ENCODE measurements at places on chromosomes 5 and 9.

DNA sequence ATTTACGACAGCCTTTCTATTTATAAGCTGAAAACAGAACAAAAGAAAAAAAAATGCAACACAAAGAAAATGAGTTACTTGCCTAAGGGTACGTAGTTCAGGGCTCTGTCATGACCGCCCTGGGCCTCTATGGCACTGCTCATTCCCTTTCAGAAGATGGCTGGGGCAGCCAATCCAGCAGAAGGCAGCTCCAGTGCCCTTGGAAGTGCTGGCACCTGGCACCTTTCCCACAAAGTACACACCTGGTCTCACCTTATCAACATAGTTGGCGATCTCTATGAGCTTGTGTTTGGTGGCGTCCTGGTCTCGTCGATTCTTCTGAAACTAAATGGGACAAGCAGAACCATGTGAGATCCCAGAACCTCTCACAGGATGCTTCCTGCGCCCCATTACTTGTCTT, 53.2 kb downstream of the NIPAL4 start:
- no peak for DNase-seq

GRCh38 chr9:2697492-2697891, 19.8 kb upstream of the KCNV2 start:
- DNase-seq = no peak

DNA sequence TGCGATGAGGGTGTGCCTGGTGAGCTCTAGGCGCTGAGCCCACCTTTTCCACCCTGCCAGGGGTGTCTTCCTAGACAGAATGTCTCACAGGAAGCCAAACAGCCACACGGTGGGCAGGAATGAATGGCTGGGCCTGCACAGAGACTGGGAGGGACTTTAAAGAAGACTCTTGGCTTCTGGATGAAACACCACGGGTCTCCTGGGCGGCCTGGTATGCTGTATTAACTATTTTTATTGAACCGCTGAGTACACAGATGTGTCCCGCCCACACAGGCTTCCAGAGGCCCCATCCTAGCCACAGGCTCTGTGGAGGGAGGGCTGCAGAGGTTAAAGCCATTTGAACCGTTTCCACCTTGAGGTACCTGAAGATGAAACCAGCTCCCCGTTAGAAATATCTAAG, 115.2 kb upstream of the CXCL14 start:
- DNase-seq = no peak

DNA sequence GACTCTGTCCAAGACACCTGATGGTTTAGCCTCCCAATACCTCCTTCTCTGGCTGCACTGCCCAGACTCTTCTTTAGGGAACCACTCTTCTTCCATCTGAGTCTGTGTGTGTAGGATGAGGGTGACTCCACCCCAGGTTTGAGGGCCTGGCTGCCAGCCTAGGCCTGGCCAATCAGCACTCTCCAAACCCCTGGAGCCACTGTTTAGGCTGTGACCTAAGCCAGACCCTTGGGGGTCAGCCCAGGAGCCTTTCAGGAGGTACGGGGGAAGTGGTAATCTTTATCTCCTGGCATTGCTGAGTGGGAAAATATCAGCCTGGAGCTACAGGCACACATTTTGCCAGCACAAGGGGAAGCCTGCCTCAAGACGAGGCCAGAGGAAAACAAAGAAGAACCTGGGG, 6.2 kb upstream of the ERGIC1 start:
- DNase-seq = no peak

- DNase-seq = no peak
These were observed 36.5 kb downstream of the KIF2A start for GRCh38 chr5:62342476-62342837.

DNA sequence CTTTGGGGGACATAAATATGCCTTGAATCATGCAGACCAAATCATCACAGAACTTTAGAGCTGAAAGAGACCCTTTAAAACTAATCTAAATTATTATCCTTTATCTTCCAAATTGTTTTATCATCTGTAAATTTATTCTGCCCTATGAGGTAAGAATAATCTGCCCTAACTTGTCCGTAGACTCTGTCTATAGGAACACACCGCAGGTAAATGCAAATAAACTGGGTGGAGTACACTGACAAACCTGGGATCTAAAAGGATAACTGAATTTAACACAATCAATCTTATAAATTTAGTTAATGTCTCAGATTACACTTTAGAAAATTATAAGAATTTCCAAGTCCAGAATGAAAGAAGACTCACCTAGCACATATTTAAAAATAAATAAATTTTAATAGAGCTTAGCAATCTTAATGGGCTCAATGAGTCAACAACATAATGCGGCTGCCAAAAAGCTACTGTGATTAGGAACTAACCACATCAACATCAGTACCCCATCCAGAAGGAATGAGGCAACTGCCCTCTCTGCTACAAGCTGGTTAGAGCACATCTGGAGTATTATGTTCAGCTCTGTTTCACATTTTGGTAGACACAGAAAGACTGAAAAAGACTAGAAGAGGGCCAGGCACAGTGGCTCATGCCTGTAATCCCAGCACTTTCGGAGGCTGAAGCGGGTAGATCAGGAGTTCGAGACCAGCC, 5.6 kb downstream of the MEGF9 start:
- peak; percentile 17 for DNase-seq

GRCh38 chr5:134246771-134247427, 21.0 kb upstream of the PPP2CA start:
- no peak for DNase-seq

GRCh38 chr5:54091307-54092130, 218.9 kb downstream of the ARL15 start:
- DNase-seq = no peak

DNA sequence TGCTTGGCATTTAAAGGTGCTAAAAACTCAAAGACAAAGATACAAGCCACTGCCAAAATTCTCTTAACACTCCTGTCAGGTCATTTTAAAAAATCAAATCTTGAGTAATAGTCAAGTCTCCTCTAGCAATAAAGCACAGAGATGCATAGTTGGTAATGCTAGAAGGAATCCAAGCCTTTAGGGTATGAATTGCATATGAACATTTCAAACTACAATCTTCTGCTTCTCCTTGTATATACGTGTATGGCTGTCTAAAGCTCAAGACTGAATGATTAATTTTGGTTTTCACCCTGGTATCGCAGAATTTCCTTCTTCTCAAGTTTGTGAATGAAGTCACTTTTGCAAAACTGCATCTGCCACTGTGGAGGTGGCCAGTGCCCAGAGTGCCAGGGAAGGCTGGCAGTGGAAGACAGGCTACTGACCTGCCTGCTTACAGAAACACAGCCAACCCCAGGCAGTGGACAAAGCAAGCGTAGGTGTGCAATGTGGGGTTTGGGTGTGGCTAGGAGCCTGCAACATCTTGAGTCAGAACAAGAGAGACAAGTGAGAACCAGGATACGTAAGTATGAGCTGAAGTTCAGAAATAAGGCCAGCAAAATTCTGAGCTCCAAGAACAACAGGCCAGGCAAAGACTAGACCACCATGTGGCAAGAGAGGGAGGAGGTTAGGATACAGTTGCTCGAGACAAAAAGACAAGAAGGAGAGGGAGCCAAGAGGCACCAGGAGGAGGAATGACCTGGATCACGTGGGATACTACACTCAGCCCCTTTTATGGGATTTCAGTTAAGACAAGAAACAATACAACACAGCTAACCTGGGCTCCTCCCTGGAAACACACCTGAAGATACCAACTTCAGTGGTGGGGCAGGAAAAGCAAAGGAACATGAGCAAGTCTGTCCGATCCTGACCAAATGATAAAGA, 22.6 kb downstream of the MYO10 start:
- no peak for DNase-seq

DNA sequence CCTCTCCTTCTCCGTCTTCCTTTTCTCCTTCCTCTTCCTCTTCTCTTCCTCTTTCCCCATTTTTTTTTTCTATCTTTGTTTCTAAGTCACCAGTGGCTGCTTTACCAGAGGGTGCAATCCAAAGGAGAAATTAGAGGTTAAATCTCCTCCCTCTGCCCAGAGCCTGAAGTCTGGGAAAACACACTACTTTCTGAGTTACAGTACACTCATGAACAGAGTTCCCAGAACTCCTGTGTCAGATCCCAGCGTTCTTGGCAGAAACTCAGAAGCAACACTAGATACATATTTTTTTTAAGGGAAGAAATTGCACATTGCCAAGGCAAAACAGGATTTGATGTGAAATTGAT, 189.0 kb downstream of the SNCAIP start:
- DNase-seq = no peak

DNA sequence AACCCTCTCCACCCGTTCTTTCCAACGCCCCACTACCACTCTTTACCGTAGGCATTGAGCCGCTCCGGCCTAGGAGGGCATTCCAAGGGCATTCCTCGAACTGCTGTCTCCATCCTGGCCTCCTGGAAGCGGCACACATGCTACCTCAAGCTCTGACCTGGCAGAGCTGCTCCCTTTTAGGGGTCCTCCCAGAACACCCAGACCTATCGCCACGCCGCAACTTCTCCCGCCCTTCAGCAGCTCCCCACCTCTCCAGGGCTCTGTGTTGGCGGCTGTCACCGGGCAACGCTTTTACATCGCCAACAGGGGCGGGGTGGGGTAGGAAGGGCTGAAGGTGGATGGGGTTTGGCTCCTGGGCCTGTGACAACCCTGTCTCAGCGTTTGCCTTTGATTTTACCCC, 4.6 kb upstream of the MYORG start:
- DNase-seq = peak; percentile 14

DNA sequence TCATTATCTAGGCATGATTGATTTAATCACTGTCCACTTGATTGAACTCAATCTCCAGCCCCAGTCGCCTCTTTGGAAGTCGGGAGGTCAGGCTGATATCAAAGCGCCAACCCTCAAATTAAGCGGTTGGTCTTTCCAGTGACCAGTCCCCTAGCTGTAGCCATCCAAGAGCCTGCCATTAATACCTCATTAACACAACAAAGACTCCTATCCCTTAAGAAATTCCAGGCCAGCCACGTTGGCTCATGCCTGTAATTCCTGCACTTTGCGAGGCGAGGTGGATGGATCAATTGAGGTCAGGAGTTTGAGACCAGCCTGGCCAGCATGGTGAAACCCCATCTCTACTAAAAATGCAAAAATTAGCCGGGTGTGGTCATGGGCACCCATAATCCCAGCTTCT, 27.4 kb upstream of the GCNT1 start:
- DNase-seq = no peak

DNA sequence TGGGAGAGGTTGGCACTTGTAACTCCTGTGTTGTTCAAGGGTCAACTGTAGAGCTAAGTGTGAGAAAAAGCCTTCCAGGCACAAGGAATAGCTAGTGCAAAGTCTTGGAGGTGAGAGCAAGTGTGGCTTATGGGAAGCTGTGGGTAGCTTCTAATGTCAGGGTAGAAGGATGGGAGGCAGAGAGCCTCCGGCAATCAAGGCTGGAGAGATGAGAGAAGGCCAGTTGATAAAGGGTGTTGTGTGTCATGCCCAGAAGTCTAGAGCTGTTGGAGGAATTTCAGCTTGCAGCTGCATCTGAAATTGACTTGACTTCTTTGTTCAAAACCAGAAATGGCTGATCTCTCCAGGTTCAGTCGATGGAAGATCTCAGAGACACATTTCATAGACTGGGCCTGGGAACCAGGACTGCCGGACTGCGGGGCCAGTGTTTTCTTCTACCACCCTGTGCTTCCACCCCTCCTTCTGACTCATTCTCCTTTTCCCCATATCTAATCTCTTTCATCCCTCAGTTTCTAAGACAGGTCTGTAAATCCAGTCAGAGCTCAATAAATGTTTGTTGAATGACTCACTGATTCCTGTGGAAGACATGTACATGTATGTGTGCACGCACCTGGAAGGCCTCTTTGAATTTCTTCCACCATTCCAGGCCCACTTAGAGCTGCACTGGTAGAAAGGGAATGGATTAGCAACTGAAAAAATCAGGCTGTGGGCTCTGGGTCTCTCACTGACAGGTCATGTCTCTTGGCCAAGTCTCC, 67.8 kb upstream of the KLF4 start:
- no peak for DNase-seq

GRCh38 chr5:6698696-6699095, 14.5 kb upstream of the TENT4A start:
- DNase-seq = no peak

DNA sequence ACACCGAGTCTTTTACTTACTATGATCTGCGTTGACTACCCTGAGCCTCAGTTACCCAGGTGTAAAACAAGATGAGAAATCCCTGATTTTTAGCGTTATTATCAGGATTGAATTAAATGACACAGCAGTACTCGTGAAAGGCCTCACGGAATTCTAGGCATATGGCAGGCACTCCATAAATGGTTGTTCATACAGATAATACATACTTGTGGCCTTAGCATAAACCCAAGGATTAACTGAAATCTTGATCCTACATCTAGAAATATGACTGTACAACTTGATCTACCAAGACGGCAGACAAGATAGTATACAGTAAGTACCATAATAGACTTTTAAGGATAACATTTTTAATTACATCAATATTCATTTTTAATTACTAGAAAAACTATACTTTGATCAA, 409.8 kb downstream of the BNC2 start:
- DNase-seq = no peak

- no peak for DNase-seq
These were observed 44.4 kb downstream of the RAD50 start for GRCh38 chr5:132601071-132601728.

DNA sequence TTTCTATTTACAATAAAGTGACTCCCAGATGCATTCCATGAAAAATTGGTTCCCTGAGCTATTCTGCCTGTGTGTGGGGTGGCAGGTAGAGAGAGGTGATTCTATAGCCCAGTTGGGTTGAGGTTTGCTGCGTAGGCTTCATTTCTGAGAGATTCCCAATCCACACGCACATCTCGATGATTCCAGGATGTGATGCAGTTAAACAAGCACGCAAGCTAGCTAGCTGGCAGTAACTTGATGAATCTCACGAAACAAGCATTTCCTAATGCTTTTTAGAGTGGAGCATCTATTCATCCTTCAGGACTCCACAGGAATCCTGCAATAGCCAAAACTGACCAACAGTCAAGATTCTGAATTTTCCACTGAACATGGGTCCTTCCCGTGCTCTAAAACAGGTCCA, 43.8 kb upstream of the CER1 start:
- DNase-seq = no peak

DNA sequence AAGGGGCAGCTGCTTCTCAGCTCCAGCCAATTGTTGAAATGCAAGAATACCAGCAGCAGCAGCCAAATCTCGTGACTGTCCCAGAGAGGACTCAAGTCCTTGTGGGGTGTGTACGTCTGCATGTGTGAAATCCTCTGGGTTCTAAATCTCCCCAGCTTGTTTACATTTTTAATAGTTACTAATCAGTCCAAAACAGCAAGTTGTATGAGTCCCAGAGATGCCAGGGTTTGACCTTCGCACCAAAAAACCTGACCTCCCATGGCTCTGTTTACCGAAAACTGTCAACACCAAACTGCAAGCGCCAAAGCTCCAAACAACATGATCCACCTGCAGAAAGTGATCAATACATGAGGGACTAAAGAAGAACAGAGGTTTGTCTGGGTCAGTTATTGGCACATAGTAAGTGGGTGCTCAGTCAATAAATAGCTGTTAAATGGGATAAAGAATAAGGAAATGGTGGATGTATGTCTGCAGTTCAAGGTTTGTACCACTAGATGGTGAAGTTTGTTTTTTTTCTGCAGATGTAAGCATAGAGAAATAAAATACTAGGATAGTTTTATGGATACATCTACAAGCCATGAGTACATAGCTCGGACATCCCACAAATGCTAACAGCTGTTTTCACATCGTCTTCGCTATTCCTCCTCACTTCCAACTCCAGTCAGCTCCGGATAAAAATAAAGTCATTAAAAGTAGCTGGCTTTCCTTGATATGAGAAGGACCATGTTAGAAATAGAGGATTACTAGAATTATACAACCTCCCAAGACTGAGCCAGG, 85.3 kb upstream of the ADRB2 start:
- peak; percentile 26 for DNase-seq

GRCh38 chr9:121746411-121746810, 95.0 kb downstream of the DAB2IP start:
- DNase-seq = no peak
